ENCODE measurements at places on chromosomes 16 and 17.

DNA sequence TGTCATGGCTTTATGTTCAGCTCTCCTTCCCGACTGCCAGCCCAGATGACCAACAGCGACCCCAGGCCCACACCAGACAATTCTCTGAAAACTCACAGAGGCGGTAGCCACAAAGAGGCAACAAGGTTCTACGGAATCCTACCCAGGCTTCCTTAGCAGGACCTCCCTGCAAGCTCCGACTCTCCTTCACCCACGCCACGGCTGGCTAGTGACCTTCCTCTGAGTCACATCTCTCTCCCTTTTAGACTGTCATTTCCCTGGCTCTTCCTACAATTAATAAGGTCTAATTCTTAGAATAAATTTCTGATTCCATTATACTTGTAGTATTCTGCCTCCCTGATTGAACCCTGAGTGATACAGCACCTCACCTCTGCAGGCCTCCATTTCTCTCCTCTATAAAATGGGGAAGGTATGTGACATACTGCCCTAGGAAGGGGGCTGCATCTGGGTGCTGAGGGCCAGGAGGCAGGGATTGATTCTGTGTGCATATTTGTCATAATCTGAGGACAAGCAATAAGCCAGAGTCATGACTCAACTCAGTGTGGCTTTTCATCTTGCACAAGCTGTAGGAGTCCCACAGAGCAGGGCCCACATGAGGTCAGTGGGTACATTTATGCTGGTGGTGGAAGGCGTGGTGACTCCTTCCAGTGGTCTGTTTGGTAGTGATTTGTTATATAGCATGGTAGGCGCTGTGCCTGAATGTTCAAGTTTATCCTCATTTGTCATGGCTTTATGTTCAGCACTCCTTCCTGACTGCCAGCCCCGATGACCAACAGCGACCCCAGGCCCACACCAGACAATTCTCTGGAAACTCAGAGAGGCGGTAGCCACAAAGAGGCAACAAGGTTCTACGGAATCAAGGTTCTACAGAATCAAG is 46.2 kb downstream of the SMPD3 start:
- DNase-seq: no peak

DNA sequence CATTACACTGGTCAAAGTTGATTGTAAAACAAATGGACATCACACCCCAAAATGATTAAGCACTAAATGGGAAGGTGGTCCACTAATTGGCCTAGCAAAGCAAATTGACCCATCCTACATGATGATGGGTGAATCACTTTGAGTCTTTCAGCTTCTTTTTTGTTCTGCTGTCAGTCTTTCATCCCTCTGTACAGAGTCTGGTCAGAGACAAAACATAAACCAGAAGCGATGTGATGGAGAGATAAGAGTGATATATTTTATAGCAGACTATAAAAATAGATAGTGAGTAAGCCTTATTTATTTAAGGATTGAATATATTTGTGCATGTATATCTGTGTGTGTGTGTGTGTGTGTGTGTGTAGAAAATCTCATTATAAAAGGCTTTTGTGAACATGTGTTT is 618.4 kb upstream of the SOX9 start:
- DNase-seq: no peak

- no peak for DNase-seq
These were observed 63.5 kb downstream of the PCTP start for GRCh38 chr17:55814377-55814776.

DNA sequence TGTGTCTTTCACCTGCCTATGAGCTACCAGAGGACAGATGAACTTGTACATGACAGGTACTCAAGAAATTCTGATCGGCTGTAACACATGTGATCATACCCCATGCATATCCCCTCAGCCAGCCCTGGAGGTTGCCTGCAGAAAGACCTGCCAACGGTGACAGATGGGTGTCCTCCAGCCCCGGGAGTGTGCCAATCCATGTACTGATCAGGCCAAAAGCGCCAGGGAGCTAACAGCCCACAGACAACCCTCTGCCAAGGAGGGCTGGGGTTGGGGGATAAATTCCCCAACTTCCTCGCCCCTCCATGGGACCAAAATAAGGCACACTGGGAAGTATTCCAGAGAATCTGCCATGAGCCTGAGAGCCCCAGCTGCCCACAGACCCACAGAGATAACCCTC is 189.4 kb downstream of the CCT6B start:
- DNase-seq: no peak

DNA sequence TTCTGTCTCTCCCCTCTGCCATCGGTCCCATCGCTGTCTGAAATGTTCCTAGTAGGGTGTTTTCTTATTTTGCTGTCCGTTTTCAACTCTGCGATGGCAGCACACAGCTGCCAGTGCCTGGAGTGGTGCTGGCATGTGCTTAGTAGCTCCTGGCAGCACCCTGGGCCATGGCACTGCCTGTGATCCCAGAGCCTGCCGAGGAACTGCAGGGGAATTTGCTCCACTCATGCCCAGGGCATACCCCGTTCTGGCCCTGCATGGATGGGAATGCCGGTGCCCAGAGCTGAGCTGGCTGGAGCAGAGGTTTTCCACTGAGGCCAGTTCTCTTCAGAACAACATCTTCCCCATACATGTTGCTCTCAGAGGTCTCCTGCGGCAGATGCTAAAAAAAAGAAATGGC is 43.1 kb downstream of the GPT2 start:
- no peak for DNase-seq

DNA sequence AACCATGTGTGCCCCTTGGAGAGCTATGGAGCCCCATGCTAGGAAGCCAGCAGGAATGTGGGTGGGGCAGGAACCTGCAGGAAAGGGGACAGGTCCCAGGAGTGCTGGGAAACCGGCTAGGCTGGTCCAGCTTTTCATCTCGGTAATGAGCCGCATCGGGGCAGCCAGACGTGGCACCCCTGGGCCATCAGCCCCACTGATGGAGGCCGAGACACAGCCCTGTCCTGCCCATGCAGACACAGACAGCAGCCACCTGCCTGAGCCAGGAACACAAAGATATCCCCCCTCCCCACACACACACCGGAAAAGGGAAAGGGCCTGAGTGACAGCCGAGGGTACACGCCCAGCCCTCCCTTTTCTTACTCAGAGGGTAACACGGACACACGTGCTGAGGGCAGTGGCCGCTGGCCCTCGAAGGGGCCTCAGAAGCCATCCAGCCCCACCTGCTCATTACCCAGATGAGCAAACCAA is 18.1 kb downstream of the PPL start:
- DNase-seq: no peak

- DNase-seq: peak; percentile 88
These were observed 16.0 kb upstream of the RASD1 start for GRCh38 chr17:17511881-17512858.

- DNase-seq: no peak
These were observed 96.1 kb upstream of the ELAC2 start for GRCh38 chr17:13113821-13114525.

DNA sequence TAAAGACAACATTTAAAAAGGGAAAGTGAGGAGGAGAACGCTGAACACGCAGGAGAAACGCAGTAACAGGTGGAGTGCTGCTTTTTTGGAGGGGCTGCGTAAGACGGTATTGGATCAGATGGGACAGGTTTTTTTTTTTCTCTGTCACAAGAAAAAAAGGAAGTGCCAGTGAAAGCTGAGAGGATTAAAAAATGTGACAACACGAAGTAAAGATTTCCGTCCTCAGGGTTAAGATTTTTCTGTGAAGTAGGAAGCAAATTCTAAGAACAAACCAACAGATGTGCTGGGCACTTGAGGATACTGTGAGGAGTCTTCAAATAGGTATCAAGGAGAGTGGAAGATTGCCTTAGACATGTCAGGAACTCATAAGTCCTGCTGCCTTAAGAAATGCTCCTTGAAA is 5.8 kb upstream of the ABCA9 start:
- DNase-seq: peak; percentile 97

- no peak for DNase-seq
These were observed 11.6 kb downstream of the PALB2 start for GRCh38 chr16:23629516-23629915.

All from KBM-7 (cell line).